ENCODE measurements at places on chromosomes 4 and X. TPM values are rescaled to one million over a fixed set of nuclear protein-coding genes. Genes with fewer than 3 reads are reported as not detected.

Gene SERTM2
- not detected for total RNA-seq

Gene APLN
- total RNA-seq: 1.1 TPM

Gene EDA
- total RNA-seq: 0.14 TPM

Gene MAGEC3
- total RNA-seq: not detected

Gene EXOC1L
- not detected for total RNA-seq

Gene PPP2R3B
- 12.0 TPM for total RNA-seq

Gene BRS3
- not detected for total RNA-seq

Gene SPANXA1
- total RNA-seq: not detected

Gene DMD
- total RNA-seq: 2.8 TPM

Gene C4orf51
- total RNA-seq: not detected

All from natural killer cell treated with Interleukin-12 subunit alpha and Interleukin-12 subunit beta and Interleukin-15 and Interleukin-18, amount 100 ng/mL, for 72 hours (primary cell).